ENCODE measurements at places on chromosomes 3 and 15.

DNA sequence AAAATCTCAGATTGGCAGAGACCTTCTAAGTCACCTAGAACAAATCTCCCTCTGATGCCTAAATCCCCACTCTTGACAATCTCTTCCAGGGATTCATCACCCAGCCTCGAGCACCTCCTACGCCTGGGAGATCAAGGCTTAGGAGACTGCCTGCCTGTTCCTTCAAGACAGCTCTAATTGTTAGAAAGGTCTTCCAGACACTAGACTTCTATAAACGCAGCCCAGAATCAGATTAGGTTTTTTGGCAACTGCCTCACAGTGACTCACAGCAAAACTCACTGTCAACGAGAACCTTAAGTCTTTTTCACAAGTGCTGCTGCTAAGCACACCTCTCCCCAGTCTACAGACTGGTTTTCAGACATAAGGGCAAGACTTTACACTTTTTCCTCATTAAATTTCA is 23.1 kb downstream of the SRGAP3 start:
- DNase-seq: no peak

DNA sequence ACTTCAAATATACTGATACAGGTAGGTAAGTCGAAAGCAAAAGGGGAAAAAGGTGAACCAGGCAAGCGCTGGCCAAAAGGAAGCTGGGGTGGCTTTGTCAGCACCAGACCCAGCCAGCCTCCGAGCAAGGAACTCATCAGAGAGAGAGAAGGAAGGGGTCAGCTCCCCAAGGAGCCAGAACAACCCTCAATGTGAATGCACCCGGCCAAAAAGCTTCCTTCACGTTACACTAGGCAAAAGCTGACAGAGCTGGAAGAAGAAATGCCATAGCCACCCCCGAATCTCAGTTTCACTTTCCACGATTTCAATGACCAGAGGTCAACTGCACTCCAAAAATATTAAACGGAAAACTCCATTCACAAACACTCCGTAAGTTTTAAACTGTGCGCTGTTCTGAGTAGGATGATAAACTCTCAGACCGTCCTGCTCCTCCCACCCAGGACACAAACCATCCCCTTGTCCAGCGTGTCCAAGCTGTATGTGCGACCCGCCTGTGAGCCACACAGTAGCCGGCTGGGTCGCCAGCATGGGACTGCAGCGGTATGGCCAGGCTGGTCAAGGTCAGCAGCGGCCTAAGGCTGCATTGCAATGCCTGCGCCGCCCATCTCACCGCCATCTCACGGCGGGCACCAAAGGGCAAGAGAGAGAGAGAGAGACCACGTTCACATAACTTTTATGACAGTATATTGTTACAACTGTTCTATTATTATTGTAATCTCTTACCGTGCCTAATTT is 29.7 kb downstream of the CYFIP1 start:
- DNase-seq: no peak

- no peak for DNase-seq
Measured at GRCh38 chr15:81633889-81634288, 259.9 kb upstream of the TMC3 start.

DNA sequence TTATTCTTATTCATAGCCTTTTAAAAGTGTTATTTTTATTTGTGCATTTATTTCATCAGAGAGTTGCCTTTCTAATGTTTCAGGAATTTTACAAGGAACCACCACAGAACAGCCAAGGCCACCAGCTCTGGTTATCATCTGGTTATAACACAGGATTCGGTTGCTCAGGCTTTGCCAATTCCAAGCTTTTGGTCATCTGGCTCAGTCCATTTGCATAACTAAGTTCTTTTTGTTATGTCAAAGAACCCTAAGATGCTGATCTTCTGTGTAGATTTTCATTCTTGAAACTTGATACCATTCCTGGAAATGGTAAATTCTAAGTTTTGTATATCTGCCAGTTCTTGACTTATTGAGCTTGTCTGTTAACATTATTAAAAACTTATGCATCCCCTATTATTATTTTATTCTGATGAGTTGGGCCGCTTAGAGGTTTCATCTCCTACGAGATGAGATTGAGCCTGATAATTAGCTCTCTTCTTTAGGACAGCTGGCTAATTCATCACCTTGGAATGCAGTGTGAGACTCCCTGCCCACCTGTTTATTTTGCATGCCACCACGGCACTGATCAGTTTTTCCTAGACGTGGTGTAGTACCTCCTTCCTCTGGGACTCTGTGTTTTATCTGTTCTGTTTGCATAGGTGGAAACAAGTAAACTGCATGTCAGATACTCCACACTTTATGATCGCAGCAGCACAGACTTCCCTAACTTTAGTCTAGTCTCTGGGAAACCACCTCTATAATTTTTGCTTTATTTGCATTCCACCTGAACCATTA is 264.8 kb downstream of the SLCO3A1 start:
- no peak for DNase-seq

DNA sequence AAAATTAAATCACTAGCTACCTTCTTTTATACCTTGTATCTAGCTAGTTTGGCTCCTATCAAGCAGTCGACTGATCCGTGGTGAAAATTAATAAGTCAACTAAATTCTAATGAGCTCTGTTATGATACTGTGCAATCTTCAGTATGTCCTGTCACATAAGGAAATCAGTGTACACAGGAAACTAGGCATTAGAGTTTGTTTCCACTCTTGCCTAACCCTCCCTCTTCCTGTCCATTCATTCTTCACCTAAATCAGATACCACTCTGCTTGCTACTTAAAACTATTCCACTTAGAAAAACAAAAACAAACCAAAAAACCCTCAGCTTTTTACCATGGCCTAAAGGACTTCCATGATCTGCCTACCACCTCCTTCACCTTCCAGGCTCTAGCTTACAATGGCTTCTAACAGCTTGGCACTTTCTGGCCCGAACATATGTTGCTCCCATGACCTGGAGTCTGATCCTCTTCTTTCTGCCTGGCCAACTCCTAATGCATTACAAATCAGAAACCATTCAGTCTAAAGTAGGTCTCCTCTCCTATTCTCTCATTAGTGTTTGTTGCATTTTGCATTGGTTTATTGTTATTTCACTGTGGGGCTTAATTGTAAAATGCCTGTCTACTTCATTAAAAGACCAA is 7.9 kb downstream of the RFC4 start:
- DNase-seq: no peak

- DNase-seq: no peak
Measured at GRCh38 chr3:13451301-13451673, 28.8 kb upstream of the HDAC11 start.

DNA sequence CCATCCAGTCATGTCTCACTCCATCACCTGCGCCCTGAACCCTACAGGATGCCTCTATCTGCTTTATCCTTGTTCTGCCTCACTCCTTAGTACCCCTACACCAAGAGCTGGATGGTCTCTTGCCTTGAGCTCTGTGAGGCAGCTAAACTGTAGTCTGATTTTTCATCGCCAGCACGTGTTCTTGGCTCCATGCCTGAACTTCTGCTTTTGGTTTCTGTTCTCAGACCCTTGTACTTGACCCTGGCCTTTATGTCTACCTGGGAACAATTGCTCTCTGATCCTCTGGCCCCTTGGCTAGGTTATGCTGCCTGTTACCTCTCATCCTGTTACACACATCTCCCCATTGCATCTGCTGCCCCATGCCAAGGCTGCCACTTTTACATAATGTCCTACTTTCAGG is 318.0 kb upstream of the LMCD1 start:
- DNase-seq: no peak

DNA sequence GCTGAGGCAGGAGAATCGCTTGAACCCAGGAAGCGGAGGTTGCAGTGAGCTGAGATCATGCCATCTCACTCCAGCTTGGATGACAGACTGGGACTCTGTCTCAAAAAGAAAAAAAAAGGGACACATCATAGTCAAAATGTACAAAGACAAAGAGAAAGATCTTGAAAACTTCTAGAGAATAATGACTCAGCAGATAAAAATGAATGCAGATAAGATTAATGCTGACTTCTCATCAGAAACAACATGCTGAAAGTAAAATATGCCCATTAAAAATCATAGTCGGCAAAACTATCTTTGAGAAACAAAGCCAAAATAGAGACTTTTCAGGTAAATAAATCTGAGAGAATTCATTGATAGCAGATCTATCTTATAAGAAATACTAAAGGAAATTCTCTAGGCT is 271.1 kb upstream of the GPR149 start:
- DNase-seq: no peak

Data from COR-L47 (cell line).